ENCODE measurements at places on chromosomes 2 and 18. TPM values are rescaled to one million over a fixed set of nuclear protein-coding genes. Genes with fewer than 3 reads are reported as not detected.
A peak's percentile ranks its signal among the peaks of the same experiment; 100 is the strongest.

- no peak for DNase-seq
These were observed 20.2 kb upstream of the ACVR2A start for GRCh38 chr2:147824620-147825019.

DNA sequence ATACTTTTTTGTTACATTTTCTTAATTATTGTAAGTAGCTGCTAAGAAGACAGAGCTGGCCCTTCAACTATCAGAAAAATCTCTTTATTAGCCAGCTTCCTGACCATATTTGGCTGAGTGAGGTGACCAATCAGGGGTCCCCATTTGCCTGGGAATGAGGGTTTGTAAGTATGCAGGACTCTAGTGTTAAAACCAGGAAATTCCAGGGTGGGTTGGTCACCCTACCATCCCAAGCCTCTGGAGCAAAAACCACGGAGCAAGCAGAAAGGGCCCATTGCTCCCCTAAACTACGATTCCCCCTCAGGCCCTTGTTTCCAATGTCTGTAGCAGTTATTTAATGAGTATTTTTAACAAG is 165.6 kb upstream of the NCKAP5 start:
- DNase-seq, result no peak

- DNase-seq, result no peak
These were observed 25.4 kb downstream of the KIF5C start for GRCh38 chr2:148900350-148900837.

DNA sequence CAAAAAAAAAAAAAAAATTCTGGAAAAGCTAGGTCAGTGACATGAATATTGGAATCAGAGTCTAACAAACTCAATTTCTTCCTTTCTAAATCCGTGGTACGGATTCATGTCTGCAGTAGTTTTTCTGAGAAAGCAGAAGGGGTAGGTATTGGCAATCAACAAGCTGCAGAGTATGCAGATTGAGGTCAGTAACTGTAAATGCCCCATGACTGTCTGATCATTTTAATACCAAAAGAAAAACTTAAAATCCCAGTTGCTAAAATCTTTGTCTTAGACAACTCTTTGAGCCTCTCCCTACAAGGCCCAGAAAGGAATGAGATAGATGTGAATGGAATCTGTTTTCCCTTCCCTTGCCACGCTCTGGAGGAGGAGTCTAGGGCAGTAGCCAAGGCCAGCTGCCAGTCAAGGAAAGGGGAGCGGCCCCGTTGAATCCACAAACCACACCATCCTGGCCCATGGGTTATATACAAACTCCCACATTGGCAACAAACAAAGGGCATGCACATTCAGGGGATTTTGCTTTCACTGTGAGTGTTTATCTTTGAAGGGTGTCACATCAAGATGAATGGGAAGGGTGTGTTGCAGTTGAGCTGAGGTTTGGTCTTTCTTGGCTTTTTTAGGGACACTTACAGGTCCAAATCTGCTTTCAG is 6.1 kb upstream of the CASP8 start:
- peak; percentile 92 for DNase-seq

- peak; percentile 37 for DNase-seq
These were observed 807 bp downstream of the GAREM1 start for GRCh38 chr18:32469691-32470459.

GRCh38 chr2:3785220-3785889 is 82.0 kb downstream of the DCDC2C start:
- no peak for DNase-seq

GRCh38 chr2:201235860-201236811 is 24.2 kb upstream of the CASP8 start:
- DNase-seq, result peak; percentile 67

GRCh38 chr18:61616111-61616610 is 276.6 kb downstream of the RNF152 start:
- DNase-seq, result no peak

GRCh38 chr2:237542001-237542704 is 24.2 kb upstream of the PRLH start:
- DNase-seq, result no peak

GRCh38 chr2:146349334-146349733 is 1495.5 kb upstream of the ACVR2A start:
- DNase-seq, result no peak

DNA sequence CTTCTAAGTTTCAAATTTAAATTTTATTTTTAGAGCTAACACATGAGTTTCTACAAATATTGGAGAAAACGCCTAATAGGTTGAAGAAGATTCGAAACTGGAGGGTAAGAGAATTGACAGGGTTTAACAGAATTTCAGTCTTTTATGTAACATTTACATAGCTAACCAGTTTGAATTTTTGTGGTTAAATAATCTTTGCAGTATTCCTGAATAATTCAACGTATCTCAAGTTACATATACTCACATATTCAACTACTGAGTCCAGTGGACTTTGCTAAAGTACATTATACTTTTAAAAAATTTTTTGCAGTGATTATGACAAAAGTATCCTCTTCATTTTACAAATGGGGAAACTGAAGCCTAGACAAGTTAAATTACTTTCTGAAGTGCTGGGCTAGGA is 34.0 kb downstream of the CCNT2 start:
- no peak for DNase-seq

GRCh38 chr2:149627111-149627801 is 39.7 kb upstream of the MMADHC start:
- no peak for DNase-seq

Gene SERPINE2
- 101 TPM for total RNA-seq

Gene TEKT4
- total RNA-seq, result not detected

Data from Caki2 (cell line).